Stimulated activated CD4-positive, alpha-beta T cell treated with anti-CD3 and anti-CD28 coated beads, Interleukin-4, amount 100 ng/mL, for 4 hours (primary cell): ENCODE measurements at places on chromosomes 6 and 20.

- no peak for DNase-seq
These were observed 1289.3 kb upstream of the CITED2 start for GRCh38 chr6:140663772-140664171.

DNA sequence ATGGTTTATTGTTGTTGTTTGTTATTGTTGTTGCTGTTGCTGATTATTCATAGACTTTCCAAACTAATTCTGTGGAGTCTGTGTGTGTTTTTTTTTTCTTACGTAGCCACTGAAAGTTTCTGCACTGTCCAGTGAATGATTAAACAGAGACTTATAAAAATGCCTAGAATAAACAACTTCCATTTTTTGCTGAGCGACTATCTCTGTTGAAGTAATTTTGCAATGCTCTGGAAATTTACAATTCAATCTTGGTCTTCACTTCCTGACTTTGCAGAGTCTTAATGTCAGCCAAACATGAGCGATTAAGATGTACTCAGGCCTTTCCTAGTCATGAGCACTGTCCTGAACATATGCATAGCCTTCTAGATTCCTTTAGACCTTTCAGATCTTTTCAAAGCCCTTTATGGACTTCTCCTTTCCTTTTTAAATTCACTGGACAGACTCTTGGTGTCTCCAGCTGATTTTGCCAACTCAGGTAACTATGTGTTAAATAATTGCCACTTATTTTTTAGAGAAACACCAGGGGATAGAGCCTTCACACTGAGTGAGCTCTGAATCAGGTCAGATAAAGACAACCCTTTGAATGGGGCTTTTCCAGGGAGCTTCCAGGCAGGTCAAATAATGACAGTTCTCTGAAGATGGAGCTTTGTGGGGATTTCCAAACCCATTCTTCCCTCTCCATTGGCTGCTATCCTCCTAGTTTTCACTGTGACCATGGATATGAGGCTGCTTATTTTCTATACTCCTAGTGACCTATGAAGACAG lies 622.8 kb upstream of the EPHA7 start:
- DNase-seq, result no peak

DNA sequence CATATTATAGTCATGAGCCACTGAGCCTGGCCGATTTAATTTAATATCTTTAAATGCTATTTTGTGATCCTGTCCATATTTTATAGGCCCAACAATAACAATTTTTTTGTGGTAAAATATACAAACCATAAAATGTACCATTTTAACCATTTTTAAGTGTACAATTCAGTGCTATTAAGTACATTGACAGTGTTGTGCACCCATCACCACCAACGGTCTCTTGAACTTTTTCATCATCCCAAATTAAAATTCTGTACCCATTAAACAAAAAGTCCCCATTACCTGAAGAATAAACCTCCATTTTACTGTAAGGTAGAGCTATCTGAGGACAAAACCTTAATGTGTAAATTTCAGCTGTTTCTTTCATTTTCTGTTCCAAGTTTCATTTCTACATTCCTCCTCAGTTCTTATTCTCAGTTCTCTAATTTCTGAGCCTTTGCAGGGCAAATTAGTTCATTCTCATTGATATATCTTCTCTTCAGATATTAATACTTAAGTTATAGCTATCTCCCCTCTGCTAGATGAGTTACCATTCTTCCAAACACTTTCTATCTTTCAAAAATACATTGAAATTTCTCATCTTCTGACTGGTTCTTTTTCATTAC lies 10.3 kb downstream of the MTO1 start:
- DNase-seq, result no peak

DNA sequence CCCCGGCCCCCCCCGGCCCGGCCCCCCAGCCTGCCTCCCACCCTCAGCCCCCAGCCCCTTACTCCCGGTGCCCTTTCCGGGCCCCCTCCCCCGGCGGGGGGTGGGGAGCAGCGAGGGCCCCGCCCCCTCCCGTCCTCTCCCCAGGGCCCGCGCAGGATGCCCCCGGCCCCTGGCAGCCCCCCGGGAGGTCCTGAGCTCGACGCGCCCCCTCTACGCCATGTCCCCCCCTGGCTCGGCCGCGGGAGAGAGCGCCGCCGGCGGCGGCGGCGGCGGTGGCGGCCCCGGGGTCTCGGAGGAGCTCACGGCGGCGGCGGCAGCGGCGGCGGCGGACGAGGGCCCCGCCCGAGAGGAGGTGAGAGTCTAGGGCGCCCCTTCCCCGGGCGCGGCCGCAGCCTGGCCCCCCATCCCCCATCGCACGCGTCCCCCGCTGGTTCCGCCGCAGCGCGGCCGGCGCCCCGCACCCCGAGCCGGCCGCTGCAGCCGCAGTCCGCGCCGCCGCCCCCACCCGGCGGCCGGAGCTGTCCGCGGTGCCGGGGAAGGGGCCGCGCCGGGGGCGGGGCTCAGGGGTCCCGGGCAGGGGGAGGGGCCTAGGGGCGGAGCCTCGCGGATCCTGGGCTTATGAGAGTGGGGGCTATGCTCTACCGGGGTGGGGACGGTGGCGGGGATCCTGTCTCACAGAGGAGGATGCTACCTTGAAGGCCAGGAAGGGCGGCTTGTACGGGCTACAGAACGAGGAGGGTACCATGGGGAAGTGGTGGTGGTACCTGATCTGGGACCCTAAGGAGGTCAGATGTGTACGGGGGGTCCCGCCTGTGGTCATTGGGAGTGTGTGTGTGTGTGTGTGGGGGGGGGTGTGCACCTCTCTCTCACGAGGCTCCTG lies 516 bp downstream of the TMEM151B start:
- DNase-seq, result no peak

DNA sequence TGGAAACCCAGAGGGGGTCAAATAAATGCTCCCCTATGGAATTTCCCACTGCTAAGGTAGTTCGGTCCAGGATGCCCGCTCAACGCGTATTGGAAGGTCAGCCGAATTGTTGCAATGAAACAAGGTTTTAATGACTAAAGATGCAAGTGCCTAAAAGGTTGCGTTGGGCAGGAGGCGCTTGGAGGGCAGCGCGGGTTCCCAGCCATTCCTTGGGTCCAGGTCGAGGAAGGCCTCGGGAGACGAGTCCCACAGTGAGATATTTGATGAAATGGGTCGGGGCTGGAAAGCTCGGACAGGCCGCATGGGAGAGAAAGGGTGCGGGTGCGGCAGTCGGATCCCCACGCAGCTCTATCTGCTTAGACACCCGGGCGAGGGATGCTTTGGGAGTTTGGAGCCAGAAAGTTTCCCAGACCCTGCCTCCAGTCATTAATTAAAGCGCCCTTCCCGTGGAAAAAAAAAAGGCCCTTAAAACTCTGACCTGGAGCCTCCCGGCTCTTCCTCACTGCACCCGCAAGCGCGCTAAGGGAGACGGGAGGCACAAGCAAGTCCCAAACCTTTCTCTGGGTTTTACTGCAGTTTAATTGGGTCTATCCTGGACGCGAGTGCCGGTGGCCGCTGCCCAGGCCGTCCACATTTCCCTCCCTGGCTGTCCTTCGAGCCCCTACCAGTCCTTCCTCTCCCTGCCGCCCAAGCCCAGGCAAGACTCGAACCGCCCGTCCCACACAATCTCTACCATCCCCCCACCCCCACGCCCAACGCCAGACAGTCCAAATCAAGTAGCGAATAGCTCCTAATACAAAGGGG lies 24.2 kb downstream of the TFAP2A start:
- no peak for DNase-seq

DNA sequence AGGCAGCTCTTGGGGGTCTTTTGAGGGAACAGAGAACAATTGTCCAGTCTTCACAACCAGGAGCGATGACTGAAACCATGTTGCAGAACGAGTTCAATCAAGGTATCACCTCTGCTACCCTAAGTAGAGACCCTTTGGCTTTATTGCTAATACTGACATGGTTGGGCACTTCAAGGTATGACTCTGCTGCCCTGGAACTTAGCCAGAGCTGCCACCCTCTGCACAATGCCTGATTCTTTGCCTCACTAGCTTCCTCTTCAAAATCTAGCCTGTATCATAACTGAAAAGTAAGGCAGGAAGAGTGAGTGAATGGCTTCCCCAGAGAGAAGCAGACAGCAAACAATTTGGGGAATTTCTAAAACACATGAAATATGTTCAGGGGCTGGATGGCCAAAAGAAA lies 592.7 kb upstream of the NRSN1 start:
- DNase-seq, result no peak

GRCh38 chr6:164098857-164099267 lies 684.3 kb downstream of the QKI start:
- no peak for DNase-seq

- peak; percentile 8 for DNase-seq
These were observed 717 bp downstream of the CSNK2A1 start for GRCh38 chr20:542777-543368.

DNA sequence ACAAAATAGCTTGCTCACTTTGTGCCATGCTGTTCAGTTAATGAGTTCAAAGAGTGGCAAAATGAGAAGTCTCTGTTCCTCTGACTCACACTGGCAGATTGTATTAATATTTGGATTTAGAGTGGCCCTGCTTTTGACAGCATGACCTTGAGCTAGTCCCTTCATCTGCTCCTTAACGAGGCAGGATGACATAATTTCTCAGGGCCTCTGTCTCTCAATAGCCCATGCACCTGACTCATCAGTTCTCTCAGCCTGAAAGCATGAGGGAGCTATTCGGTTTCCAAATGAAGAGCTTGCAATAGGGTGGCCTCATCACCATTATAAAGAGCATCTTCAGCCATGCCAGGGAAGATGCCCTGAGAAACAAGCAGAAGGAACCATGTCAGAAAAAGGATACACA lies 38.2 kb downstream of the CAP2 start:
- no peak for DNase-seq
